Chondrocyte (in vitro differentiated cells): ENCODE measurements at places on chromosomes 7 and 10. TPM values are rescaled to one million over a fixed set of nuclear protein-coding genes. Genes with fewer than 3 reads are reported as not detected.

ATP6V1F gene
- total RNA-seq = 139 to 162 TPM (median 154 TPM) in 3 replicates

STEAP1 gene
- 0.22 to 0.31 TPM (median 0.28 TPM) in 3 replicates for total RNA-seq

- DNase-seq = no peak
Measured at GRCh38 chr7:144027974-144028373, 20.8 kb upstream of the OR2A5 start.

DNA sequence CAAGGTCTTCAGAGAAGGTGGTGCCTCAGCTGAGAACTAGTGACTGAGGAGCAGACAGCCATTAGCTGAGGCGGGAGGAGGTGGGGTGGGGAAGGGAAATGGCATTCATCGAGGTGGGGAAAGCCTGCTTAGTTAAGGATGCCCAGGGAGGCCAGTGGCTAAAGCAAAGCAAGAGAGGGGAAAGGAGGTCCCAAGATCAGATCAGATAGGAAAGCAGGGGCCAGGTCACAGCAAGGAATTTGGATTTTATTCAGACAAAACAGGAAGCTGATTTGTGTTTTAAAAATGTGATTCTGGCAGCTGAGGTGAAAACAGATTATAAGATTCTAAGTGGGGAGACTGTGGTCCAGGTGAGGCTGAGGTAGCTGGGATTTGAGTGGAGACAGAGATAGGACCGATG, 45.8 kb downstream of the CNNM1 start:
- no peak for DNase-seq
